ENCODE measurements at places on chromosomes 6 and 20. TPM values are rescaled to one million over a fixed set of nuclear protein-coding genes. Genes with fewer than 3 reads are reported as not detected.
A peak's percentile ranks its signal among the peaks of the same experiment; 100 is the strongest.

DNA sequence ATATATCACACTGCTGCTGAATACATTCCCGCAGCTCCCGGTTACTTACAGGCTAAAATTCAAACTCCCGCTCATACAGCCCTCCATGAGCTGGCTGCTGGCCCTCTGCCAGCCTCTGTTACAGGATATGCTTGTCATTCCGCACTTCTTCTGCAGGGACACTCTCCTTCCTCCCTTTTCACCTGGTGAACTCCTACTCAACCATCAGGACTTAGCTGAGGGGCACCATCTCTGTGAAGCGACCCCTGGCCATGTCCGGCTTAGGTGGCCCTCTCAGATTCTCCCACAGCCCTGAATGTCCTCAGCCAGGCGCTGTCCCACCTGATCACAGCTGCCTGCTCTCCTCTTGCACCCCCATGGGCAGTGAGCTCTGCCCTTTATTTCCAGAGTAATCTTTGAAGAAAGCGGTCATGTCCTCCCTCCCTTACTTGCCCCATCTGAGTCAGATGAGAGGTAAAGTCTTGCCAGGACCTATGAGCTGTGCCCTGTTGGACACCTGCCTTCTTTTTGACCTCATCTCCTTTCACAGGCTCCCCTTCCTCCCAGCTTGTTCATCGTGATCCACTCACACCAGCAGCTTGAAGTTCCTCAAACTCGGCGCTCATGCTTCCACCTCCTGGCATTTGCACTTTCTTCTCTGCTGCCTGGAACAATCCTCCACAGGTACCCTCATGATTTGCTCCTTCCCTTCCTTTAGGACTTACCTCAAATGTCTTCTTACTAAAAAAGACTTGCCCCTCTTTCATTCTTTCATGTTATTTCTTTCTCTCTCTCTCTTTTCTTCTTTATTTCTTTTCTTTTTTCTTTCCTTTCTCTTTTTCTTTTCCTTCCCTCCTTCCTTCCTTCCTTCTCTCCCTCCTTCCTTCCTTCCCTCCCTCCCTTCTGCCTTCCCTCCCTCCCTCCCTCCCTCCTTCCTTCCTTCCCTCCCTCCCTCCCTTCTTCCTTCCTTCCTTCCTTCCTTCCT, 5.6 kb downstream of the CYP24A1 start:
- DNase-seq = no peak

DNA sequence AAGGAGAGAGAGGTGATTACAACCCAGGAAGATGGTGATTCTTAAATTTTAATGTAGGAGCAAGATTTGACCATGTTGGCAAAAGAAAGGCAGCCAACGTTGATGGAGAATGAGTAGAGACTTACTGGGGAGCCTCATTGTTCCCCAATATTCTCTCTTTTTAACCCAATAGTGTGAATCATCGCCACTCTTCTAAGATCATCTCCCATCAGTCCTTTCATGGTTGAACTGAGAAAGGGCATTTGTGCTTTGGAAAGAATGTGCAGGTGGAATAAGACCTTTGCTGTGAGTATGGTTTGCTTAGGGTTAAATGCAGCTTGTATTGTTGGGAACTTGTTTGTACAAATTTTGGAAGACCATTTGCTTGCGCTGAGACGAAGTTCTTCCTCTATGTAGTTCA, 231.0 kb downstream of the TBXT start:
- DNase-seq = no peak

DNA sequence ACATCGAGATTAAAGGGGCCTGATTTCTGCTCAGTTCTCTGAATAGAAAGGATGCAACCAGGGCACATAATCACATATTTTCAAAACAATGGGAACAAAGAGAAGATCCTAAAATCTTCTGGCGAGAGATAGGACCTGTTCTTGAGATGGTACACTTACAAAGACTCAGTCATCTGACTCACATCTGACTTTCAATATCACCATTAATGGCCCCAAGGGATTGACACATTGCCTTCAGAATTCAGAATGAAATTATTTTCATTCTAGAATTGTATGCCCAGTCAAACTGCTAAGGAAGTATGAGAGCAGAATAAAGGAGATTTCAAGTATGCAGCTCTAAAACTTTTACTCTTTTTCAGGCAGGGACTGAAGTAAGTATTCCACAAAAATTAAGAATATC, 240.7 kb upstream of the POU3F2 start:
- DNase-seq = no peak

DNA sequence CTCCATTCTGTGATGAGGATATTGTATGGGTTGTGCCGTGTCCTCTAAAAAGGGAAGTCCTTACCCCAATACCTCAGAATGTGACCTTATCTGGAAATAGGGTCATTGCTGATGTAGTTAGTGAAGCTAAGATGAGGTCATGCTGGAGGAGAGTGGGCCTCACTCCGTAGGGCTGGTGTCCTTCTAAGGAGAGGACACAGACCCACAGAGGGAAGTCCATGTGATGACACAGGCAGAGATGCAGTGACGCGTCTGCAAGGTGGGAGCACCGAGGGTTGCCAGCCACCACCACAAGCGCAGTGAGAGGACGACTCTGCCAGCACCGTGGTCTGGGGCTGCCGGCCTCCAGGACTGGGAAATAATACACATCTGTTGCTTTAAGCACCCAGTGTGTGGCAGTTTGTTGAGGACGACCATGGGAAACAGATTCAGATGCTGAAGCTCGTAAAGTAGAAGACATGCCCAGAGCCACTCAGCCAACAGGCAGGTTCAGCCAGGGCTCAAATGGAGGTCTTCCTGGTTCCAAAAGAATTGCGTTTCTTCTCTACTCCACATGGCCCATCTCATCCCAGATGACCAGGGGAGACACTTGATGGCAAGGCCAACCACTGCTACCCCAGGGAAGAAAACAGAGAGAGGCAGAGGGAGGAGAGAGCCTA, 59.2 kb upstream of the DUSP22 start:
- DNase-seq = no peak

DNA sequence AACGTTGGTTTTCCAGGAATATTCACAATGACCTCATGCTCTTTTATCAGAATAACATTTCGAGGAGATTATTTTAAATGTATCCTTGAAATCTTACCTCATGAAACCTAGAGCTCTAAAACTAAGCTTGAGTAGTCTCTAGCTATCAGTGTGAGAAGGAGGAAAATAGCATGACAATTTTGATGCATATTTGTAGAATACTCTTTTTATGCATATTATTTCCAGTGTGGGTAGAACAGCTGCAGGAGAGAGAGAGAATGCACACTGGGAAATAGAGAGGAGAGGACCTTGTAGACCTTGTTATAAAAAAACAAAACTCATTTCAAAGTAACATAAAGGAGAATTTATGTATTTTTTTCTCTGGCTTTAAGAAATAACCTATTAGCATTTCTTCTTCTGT, 71.1 kb upstream of the VGLL2 start:
- DNase-seq = no peak

GRCh38 chr6:27478141-27478705, 5.3 kb upstream of the ZNF184 start:
- no peak for DNase-seq

DNA sequence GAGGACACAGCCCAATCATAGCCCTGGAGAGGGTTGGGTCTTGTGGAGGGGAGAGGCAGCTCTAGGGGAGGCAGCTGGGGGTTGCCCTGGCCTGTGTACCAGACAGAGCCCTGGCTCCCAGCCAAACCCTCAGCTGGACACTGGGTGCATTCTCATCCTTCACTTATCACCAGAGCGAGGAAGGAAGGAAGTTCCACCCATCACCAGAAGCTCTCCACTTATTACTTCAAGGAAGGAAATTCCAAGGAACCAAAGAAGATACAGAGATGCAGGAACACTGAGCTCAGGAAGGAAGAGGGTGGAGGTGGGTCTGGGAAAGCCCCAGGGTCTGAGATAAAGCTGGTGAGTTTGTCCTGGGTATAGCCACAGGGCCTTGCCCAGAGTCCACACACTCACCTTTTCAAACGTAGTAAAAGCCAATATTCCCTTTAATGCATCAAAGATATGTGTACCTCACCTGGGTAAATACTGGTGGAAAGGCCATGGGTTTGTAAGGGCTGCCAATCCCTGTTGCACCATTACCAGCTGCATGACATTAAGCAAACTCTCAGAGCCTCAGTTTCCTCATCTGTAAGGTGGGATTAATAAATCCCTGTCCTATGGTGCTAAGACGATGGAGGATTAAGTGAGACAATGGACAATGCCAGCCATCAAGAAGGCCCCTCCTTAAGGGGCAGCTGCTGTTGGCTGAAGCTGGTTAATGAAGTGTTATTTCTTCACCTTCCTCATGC, 109.7 kb upstream of the NAA20 start:
- DNase-seq = peak; percentile 47

DNA sequence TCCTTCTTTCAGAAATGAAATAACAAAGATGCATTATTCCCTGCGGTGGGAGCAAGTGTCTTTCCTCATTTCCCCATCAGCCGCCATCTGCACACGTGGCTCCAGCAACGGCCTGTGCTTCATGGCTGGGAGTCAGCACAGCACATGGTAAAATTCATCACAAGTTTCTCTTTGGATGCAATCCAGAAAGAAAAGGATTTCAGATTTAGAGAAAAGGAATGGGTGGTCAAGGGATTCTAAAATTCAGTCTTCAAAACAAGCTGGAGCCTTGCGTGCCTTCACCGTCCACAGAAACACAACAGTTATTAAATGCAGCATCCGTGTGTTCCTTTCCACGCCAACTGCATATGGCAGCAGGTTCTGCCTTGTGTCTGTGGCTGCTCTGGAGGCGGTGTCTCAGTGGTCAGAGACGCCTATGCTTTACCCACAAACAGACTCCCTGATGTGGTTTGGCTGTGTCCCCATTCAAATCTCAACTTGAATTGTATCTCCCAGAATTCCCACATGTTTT, 107.6 kb downstream of the THBS2 start:
- peak; percentile 29 for DNase-seq

GRCh38 chr6:41785689-41786450, 1.6 kb upstream of the TOMM6 start:
- no peak for DNase-seq

DNA sequence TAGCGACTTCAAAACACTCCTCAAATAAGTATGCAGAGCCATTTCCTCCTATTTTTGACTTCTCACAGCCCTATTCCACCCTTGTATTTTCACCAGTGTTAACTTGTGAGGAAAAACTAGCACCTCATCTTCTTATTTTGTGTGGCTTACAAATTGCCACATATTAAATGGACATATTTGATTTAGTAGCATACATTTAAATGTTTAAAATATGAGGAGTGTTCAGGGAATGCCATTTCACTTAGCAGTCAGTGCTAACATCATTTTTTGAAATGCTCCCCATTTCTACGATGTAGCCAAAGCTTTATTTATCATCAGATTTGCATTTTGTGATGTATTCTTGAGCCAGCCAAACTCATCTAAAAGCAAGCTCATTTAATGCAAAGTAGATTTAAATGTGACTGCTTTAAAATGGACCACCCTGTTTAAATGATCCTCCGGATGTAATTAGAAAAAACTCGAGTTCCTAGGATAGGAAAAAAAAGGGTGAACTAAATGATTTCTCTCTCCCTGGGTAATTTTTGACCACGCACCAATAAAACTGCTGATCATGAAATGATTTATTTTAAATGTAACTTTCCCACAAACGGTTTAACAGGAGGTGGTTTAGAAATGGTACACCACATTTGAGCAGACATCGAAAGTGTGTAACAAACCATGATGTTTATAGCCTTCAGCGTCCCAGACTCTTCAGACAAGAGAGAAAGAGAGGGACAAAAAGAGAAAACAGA, 172.6 kb downstream of the CD83 start:
- no peak for DNase-seq

GRCh38 chr20:38135651-38136420, 29.2 kb downstream of the TGM2 start:
- DNase-seq = no peak

The DEK gene
- total RNA-seq = 67.2 TPM

The CRISP3 gene
- 0.99 TPM for total RNA-seq

The NRSN1 gene
- not detected for total RNA-seq

The ASIP gene
- total RNA-seq = not detected

Measured in body of pancreas (tissue), 4 donors.